ENCODE measurements at places on chromosomes 3 and 15.

DNA sequence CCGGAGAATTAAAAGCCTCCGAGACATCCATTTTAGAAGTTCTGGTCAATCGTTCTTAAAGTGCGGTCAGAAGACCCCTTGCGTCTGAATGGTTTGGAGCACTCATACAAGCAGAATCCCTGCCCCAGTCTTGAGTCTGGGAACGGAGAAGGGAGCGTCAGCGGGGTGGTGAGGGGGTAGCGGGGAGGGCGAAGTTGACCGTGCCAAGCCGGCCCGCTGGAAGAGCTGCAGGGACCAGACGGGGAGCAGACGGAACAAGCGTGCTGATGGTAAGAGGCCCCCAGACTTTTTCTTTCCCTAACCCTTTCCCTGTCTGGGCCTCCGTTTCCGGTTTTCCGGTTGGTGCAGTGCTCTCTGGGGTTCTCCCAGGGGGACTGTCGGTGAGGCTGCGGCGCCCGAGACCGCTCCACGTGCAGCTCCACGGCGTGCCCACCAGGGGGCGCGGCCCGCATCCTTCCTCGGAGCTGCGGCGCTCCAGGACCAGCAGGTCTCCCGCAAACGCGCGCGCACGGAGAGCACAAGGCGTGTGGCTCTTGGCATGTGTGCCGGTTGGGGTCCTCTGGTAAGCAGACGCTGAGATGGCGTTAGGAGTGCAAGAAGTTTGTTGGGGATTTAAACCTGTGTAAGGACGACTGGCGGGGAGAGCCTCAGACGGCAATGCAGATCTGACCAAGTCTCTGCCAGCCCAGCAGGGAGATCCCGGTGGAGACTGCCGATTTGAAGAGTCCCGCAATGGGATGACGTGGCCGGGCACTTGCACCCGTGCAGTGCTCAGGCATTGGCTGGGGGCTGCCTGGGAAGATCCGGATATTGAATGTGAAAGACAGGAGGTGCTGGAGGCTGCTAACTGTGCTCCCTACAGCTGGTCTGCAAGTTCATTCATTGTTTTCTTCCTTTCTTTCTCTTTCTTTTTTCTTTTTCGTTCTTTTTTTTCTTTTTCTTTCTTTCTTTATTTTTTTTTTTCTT, 19.2 kb upstream of the CORO2B start:
- DNase-seq, result peak; percentile 60

- DNase-seq, result no peak
Observed at GRCh38 chr3:184907681-184908649, 96.0 kb downstream of the VPS8 start.

DNA sequence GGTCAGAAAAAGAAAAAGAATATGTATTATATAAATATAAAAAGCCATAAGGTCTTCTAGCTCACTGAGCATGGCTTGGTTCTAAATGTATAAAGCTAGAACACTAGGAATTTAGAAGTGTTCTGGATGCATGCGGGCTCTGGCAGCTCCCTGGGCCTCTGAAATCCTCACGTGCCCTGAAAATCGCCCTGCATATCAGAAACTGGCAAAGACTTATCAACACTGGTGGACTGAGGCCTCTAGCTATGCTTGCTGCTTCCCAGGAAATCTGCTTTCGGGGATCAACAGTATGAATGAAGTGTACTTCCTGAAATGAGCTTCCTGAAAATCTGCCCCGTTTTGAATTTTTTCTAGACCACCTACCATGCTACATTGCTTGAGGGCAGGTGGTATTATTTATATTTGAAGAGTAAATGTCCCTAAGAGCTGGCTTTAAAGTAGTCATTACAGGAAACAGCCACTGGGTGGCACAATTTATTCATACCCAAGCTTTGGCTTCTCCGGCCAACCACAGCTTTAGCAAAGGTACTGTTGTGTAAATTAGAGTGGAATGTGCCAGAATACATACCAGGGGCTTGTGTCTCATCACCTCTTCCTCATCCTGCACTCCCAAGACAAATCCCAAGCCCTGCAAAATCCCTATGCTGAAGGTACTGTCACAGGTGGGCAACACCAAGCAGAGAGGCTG, 17.7 kb downstream of the CRTAP start:
- DNase-seq, result peak; percentile 72

- no peak for DNase-seq
Observed at GRCh38 chr3:177822681-177823096, 625.4 kb upstream of the TBL1XR1 start.

- no peak for DNase-seq
Observed at GRCh38 chr15:39946862-39947261, 12.9 kb downstream of the EIF2AK4 start.

GRCh38 chr3:156175570-156175969, 55.2 kb downstream of the KCNAB1 start:
- no peak for DNase-seq

Measured in KG1 (cell line).